ENCODE measurements at places on chromosomes 6 and 20.

DNA sequence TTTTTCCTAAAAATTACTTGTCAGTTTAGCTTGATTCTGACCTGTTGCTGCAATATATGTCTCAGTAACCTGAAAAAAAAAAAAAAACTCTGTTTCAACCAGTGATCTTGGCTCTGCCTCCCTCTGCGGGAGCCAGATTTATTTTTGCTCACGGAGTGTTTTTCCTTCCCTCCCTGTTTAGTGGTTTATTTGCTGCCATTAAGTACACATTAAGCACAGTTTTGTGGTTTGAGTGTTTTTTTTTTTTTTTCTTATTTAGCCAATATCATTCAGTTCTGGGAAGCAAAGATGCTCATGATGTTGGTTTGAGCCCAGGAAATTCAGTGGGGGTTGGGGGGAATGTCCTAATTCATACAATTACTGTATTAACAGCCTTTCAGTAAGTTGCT lies 110.1 kb upstream of the GPR6 start:
- DNase-seq = no peak

GRCh38 chr6:118186672-118187567 lies 279.9 kb downstream of the SLC35F1 start:
- no peak for DNase-seq

GRCh38 chr6:143993965-143994646 lies 14.0 kb downstream of the PLAGL1 start:
- no peak for DNase-seq

- DNase-seq = no peak
Observed at GRCh38 chr6:3804964-3805363, 44.2 kb upstream of the FAM50B start.

- DNase-seq = no peak
Observed at GRCh38 chr6:107491138-107491609, 1.3 kb downstream of the SOBP start.

- DNase-seq = no peak
Observed at GRCh38 chr6:170405311-170405975, 98.9 kb downstream of the FAM120B start.
